ENCODE measurements at places on chromosomes 13 and 19.

DNA sequence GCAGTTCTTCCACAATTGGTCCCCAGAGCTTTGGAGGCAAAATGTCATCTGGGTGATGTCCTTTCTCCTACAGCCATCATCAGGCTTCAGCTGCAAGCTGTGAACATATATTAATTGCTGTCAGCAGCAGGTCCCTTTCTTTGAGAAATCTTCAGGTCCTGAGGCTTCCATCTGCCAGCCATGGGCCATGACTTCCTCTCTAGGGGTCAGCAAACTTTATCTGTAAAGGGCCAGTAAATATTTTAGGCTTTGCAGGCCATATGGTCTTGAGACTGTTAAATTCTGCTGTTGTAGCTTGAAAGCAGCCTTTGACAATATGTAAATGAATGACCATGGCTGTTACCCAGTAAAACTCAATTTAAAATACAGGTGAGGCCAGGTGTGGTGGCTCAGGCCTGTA is 27.1 kb downstream of the SERP2 start:
- DNase-seq = no peak
- no peaks in the 10 kb centered on the region for H3K27me3 ChIP-seq
- no peak overlapping the region for H3K4me3 ChIP-seq
- H3K36me3 ChIP-seq = no peaks in the 10 kb centered on the region
- peaks cover 6% of the 10 kb centered on the region for H3K4me1 ChIP-seq
- no peak overlapping the region for H3K27ac ChIP-seq

GRCh38 chr13:65860306-65860705 is 1369.8 kb downstream of the PCDH9 start:
- H3K4me3 ChIP-seq = no peak overlapping the region
- no peaks in the 10 kb centered on the region for H3K27me3 ChIP-seq
- H3K4me1 ChIP-seq = no peaks in the 10 kb centered on the region
- H3K27ac ChIP-seq = no peak overlapping the region
- DNase-seq = no peak

DNA sequence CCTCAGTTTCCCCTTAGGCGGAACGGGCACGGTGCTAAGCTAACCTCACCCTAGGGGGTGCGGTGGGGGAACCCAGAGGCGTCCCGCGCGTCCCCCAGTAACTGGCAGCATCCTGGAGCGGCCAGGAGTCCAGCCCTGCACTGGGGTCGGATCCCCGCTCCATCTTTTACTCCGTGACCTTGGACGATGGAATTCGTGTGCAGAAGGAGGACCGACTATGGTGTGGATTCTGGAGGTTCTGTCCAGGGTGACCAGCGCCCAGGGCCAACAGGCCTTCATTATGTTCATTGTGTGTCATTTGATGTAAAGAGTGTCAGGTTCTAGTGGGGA is 630 bp downstream of the SPPL2B start:
- no peaks in the 10 kb centered on the region for H3K27me3 ChIP-seq
- peak overlapping the region; percentile 96 for H3K4me3 ChIP-seq
- H3K27ac ChIP-seq = peak overlapping the region; percentile 98
- H3K36me3 ChIP-seq = peaks cover 6% of the 10 kb centered on the region
- H3K4me1 ChIP-seq = peaks cover 28% of the 10 kb centered on the region

GRCh38 chr13:44373601-44374347 is at the start of gene SERP2:
Gene SERP2 (plus strand): TSS chr13:44373824. CDS start chr13:44374026, 202 bp downstream.
- peaks cover 6% of the 10 kb centered on the region for H3K4me1 ChIP-seq
- no peak within 1 kb of the TSS for H3K4me3 ChIP-seq
- no peaks in the 10 kb centered on the region for H3K27me3 ChIP-seq

- no peak overlapping the region for H3K27ac ChIP-seq
- H3K27me3 ChIP-seq = no peaks in the 10 kb centered on the region
- no peak for DNase-seq
Measured at GRCh38 chr13:110149036-110149435, 157.9 kb downstream of the COL4A1 start.

GRCh38 chr13:104143760-104144416 is 1077.7 kb upstream of the SLC10A2 start:
- H3K27ac ChIP-seq = no peak overlapping the region
- peaks cover 11% of the 10 kb centered on the region for H3K4me1 ChIP-seq
- H3K4me3 ChIP-seq = no peak overlapping the region
- no peaks in the 10 kb centered on the region for H3K36me3 ChIP-seq

DNA sequence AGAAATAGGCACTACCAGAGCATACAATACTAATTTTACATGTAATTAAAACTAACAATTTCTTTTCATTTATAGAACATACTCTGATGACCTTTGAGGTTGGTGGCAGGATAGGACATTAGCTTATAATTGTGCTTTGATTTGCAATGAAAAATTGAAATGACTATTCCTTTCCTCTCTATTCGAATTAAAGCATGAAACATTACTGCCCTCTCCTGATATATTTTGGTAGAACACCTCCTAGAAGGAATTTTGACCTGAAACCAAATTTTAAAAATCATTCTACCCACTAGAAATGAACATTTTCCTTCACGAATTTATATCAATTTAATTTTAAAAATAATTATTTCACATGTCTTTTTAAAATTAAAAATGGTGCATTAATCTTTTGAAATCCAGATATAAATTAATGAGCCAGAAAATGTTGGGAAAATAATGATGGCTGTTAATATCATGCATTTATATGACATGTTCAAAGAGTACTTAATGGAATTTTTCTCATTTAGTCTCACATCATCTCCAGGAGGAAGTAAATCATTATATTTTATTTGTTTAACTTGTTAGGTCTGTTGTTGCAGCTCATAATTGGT is 556.3 kb upstream of the ARGLU1 start:
- no peaks in the 10 kb centered on the region for H3K36me3 ChIP-seq
- H3K4me1 ChIP-seq = no peaks in the 10 kb centered on the region
- H3K27me3 ChIP-seq = no peaks in the 10 kb centered on the region
- H3K27ac ChIP-seq = no peak overlapping the region
- DNase-seq = no peak
- H3K4me3 ChIP-seq = no peak overlapping the region

DNA sequence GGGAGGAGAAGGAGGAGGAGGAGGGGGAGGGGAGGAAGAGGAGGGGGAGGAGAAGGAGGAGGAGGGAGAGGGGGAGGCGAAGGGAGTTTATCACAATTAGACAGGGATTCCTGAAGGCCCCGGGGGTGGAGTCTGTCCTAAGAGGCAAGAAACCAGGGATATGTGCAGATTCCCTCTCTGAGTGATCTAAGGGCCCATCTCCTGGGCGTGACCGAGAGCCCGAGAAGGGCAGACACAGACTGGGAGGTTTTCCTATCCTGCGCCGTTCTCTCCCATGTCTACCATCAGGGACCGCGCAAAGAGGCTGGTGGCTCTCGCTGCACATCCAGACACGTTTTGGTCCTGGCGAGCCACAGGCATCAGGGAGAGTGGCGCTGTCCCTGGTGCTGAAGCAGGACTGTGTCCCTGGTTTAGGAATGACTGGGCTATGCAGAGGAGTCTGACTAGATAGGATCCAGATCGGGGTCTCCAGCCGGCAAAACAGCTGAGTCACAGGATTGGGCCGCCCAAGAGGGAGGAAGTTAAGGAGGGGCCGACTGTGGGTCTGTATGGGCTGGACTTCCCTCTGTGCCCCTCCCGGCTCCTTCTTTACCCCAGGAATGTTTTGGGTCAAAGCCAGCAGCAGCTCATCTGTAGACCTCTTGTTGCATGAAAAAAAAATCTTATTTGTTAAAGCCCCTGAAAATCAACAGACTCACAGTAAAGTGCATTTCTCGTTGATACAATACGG is 17.9 kb upstream of the ZNF175 start:
- H3K36me3 ChIP-seq = no peaks in the 10 kb centered on the region
- no peak overlapping the region for H3K4me3 ChIP-seq
- H3K4me1 ChIP-seq = no peaks in the 10 kb centered on the region
- peaks cover 26% of the 10 kb centered on the region for H3K27me3 ChIP-seq

- H3K27me3 ChIP-seq = no peaks in the 10 kb centered on the region
- no peak overlapping the region for H3K27ac ChIP-seq
- H3K4me1 ChIP-seq = no peaks in the 10 kb centered on the region
- no peak overlapping the region for H3K4me3 ChIP-seq
Measured at GRCh38 chr13:21825801-21826200, 154.9 kb downstream of the FGF9 start.

DNA sequence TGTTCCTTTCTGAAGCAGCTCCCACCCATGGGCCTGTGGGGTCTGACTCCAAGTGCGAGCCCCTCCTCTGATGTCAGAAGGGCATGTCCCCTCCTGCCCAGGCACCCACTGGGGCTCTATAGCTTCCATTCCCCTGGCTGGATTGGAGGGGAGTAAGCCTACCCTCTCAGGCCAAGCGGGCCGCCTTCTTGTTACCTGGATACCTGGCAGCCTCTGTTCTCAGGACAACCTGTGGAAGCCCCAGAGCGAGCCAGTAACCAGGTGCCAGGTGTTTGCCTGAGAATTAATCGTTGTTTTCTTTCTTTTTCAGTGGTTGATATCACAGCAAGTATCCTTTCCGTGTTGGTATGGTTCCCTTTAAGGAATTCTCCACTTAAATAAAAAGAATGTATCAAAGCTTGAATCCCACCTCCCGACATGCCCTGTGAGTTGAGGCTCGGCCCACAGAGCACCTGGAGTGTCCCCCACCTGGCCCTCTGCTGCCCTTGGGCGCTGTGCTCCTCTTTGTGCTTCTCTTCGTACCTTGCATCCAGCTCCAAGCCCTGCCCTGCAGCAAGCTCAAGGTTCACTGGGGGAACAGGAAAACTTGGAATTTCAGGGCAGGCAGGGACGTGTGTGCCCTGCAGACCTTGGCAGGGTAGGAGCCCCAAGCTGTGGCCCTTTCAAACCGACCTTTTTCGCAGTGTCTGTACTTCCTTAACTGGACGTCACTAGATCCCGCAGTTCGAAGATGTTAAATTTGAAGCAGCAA is 15.0 kb downstream of the MAU2 start:
- no peaks in the 10 kb centered on the region for H3K27me3 ChIP-seq
- no peaks in the 10 kb centered on the region for H3K4me1 ChIP-seq
- no peak overlapping the region for H3K4me3 ChIP-seq
- DNase-seq = no peak

DNA sequence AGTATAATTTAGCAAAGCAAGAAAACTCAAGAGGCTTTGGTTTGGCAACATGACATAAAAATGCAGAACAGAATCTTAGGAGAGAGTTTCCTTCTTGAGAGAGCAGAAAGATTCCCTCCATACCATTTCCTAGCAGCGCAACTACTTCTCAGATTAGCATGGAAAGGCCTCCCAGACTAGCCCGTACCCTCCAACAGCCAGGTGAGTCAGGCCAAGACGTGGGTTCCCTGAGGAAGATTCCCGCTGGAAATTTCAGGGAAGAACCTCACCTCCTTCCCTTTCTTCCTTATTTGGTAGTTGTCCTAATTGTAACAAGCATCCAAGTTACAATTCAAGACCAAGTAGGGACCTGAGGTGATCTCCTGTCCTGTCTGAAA is 12.3 kb downstream of the COL4A2 start:
- no peaks in the 10 kb centered on the region for H3K36me3 ChIP-seq
- no peak for DNase-seq
- H3K27me3 ChIP-seq = peaks cover 2% of the 10 kb centered on the region
- H3K4me1 ChIP-seq = peaks cover 22% of the 10 kb centered on the region
- H3K27ac ChIP-seq = peak overlapping the region; percentile 63
- no peak overlapping the region for H3K4me3 ChIP-seq

- H3K27ac ChIP-seq = no peak overlapping the region
- no peak for DNase-seq
Measured at GRCh38 chr19:14441041-14441938, 8.2 kb downstream of the PKN1 start.

DNA sequence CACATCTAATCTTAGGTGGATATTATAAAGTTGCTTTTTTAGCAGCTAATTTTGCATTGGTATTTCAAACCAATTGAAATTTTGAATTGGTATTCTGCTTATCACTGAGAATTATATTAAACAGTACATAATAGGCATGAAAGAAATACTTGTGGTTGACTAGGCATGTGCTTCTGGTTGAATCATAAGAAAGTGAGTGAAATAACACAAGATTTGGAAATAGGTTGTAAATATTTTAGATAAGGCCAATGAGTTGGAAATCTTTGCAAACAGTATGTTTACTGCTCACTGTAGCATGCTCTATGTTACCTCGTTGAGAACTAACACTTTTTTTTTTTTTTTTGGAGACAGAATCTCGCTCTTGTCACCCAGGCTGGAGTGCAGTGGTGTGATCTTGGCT is 66.8 kb upstream of the RFC3 start:
- no peak overlapping the region for H3K27ac ChIP-seq
- H3K4me1 ChIP-seq = no peaks in the 10 kb centered on the region
- no peaks in the 10 kb centered on the region for H3K36me3 ChIP-seq

DNA sequence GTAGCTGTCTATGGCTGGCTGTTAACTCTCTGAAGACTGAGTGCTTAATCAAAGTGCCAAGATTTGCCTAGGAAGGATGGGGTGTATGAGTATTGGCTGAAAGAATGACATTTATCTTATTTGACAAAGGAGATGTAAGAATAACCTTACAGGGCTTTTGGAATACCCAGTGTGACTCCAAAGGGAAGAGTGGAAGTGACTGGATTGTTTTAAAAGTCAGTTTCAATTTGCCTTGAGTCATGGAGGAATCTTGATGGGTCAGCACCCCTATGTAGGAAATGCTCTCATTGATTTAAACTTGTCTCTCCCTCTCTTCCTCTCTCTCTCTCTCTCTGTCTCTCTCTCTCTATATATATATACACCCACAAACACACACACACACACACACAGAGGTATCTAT is 118.4 kb upstream of the CLDN10 start:
- H3K27ac ChIP-seq = no peak overlapping the region
- H3K4me3 ChIP-seq = no peak overlapping the region
- H3K4me1 ChIP-seq = no peaks in the 10 kb centered on the region
- H3K36me3 ChIP-seq = no peaks in the 10 kb centered on the region

DNA sequence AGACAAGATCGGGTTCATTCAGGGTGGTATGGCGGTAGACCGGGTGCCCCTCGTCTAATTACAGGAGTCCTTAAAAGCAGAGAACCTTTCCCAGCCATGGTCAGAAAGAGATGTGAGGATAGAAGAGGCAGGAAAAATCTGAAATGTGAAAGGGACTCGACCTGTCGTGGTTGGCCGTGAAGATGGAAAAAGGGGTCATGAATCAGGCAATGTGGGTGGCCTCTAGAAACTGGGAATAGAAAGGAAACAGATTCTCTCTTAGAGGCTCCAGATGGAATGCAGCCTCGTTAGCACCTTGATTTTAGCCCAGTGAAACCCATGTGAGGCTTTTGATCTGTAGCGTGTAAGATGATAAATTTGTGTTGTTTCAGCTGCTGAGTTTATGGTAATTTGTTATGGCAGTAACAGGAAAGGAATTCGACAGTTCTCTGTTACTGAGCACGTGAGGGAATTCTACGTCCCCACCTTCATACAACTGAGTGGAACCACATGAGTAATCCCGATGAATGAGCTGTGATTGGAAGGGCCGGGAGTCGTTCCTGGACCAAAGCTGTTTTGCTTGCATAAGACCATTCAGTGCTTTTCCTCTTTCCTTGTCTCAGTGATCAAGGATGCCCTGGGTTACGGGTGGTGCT is 11.0 kb upstream of the CA11 start:
- H3K4me1 ChIP-seq = peaks cover 43% of the 10 kb centered on the region
- no peaks in the 10 kb centered on the region for H3K27me3 ChIP-seq
- DNase-seq = no peak

GRCh38 chr19:30887042-30887441 is 462.2 kb downstream of the TSHZ3 start:
- no peaks in the 10 kb centered on the region for H3K4me1 ChIP-seq
- no peaks in the 10 kb centered on the region for H3K27me3 ChIP-seq
- H3K36me3 ChIP-seq = no peaks in the 10 kb centered on the region
- no peak for DNase-seq
- H3K27ac ChIP-seq = no peak overlapping the region
